Epithelial cell of proximal tubule (primary cell): ENCODE measurements at places on chromosomes 5 and 9.

DNA sequence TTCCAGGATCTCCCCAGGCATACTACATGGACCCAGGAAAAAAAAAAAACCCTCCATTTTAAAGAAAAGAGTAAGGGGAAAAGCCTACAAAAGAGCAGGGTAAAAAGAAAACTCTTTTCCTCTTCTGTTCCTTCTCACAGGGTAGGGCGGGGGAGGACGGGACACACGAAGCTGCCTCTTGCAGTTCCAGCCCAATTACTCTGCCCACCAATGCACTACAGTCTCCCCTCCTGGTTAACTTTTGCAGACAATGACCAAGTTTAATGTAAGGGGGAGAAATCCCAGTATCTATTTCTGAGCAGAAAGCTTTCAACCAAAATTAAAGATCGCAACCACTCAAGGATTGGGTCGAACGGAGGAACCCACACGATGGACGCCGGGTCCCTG, 1.3 kb downstream of the BRD3 start:
- no peak for DNase-seq

DNA sequence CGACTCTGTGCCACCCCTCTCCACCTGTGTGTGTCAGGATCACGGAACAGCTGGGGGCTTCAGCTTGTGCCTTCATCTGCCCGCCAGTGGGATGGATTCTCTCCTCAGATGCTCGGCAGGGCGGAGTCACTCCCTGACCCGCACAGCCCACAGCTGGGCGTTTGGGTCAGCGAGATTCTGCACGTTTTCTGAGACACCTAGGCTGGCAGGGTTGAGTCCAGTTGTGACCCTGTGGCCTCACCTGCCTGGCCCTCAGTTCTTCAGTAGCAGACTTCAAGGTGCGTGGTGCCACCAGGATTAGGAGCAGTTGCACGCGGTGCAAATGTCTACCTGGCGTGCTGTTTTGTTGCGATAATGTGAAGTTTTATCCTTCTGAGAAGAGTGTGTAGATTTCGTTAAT, 5.0 kb downstream of the NDUFS6 start:
- DNase-seq, result no peak

DNA sequence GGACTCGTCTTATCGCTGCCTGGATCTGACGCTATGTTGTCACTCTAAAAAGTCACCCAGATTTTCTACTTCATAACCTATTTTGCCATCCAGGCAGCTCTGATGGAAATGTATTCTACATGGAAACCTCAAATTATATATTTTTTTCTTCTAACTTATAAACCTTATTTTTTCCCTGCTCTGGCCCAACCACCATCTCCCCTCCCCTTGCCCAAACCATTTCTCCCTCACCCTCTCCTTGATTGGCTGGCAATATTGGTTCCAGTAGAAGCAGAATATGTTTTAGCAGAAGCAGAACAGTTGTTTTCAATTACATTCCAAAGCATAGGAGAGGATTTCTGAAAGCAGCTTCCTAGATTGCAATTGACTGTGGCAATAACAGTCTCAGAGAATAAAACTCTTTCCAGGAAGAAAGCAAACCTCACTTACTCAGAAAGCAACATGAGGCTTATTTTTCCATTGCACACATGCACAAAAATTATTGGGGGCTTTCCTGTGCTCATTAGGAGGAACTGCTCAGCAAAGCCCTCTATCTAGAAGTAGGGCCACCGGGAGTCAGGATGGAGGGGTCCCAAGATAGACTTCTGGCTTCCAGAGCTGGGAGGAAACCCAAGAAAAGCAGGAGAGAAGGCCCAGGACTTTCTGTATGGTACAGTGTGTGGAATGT, 191.8 kb downstream of the ESM1 start:
- no peak for DNase-seq

GRCh38 chr5:62354028-62354874, 48.2 kb downstream of the KIF2A start:
- peak; percentile 19 for DNase-seq

- no peak for DNase-seq
Measured at GRCh38 chr5:98997000-98997399, 68.2 kb upstream of the CHD1 start.

- peak; percentile 47 for DNase-seq
Measured at GRCh38 chr5:14267991-14268708, 125.0 kb downstream of the TRIO start.

GRCh38 chr9:70534471-70534870, 120.0 kb upstream of the KLF9 start:
- DNase-seq, result no peak

DNA sequence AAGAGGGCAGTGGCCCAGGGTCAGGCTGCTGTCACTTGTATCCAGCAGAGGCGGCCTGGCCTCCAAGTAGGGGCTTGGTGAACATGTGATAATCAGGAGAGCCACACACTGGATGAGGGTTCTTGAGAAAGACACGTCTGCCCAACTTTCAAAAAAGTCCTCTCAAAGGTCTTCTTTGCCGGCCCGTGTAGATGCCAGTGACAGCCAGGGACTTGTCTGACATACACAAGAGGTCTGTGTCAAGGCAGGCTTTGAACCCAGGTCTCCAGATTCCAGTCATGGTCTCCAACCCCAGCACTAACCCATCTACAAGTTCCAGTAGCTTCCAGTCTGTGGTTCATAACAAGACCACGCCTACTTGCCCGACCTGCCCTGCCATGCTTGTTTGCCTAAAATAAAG, 7.9 kb upstream of the AMBP start:
- DNase-seq, result no peak

GRCh38 chr5:131377785-131378325, 114.0 kb downstream of the CDC42SE2 start:
- no peak for DNase-seq

DNA sequence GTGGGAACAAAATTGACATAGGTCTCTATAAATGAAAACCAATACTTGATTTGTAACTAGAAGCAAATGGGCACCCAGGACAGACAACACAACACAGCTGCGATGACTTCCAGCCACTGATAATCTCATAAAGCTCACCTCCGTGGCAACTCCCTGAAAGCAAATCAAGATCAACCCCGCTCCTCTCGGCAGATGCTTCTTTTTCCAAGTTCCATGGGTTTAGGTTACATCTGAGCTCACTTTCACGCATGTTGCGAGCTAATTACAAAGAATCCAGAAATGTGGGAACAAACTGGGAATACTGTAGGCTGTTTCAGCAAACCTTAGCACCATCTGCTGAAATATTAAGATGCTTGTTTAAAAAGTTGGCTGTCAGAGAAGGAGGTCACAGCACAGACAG, 153.9 kb downstream of the ELAVL2 start:
- DNase-seq, result no peak

GRCh38 chr5:36298552-36298951, 3.1 kb downstream of the RANBP3L start:
- DNase-seq, result no peak

- no peak for DNase-seq
Measured at GRCh38 chr9:99873531-99873930, 32.9 kb upstream of the STX17 start.

DNA sequence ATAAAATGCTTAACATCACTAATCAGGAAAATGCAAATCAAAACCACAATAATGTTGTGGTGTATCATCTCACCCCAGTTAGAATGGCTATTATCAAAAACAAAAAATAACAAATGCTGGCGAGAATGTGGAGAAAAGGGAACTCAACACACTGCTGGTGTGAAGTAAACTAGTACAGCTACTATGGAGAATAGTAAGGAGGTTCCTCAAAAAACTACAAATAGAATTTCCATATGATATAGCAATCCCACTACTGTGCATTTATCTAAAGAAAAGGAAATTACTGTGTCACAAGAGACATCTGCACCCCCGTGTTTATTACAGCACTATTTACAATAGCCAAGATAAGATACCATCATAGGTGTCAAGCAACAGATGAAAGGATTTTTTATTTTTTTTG, 214.5 kb upstream of the RASA1 start:
- DNase-seq, result no peak

GRCh38 chr9:78026416-78026815, 5.2 kb downstream of the GNAQ start:
- peak; percentile 80 for DNase-seq

- no peak for DNase-seq
Measured at GRCh38 chr5:107099506-107099905, 571.2 kb downstream of the EFNA5 start.

- DNase-seq, result no peak
Measured at GRCh38 chr5:132657676-132658380, at the start of gene IL13. TSS of gene IL13 (plus strand) at chr5:132658173. CDS start at chr5:132658187, 14 bp downstream.

GRCh38 chr5:113269023-113269997, 165.5 kb downstream of the TSSK1B start:
- DNase-seq, result no peak

- peak; percentile 45 for DNase-seq
Measured at GRCh38 chr5:17190242-17190778, 27.1 kb upstream of the BASP1 start.

- no peak for DNase-seq
Measured at GRCh38 chr5:7420510-7421280, 24.8 kb downstream of the ADCY2 start.

DNA sequence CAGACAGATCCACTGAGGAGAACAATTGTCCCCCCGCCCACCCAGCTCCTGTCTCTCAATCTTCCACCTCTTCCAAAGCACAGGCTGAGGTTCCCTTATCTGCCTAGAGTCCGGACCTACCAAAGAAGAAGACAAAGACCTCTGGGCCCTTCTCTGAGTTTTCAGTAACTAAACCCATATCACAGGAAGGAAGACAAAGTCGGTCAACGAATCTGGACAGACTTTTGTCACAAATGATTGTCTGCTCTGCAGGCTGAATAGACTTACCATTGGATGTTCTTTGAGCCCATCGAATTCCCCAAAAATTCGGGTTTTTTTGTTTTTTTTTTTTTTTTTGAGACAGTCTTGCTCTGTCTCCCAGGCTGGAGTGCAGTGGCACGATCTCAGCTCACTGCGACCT, 58.0 kb downstream of the C9orf50 start:
- no peak for DNase-seq

- DNase-seq, result no peak
Measured at GRCh38 chr5:69019668-69020375, 74.0 kb upstream of the SLC30A5 start.

DNA sequence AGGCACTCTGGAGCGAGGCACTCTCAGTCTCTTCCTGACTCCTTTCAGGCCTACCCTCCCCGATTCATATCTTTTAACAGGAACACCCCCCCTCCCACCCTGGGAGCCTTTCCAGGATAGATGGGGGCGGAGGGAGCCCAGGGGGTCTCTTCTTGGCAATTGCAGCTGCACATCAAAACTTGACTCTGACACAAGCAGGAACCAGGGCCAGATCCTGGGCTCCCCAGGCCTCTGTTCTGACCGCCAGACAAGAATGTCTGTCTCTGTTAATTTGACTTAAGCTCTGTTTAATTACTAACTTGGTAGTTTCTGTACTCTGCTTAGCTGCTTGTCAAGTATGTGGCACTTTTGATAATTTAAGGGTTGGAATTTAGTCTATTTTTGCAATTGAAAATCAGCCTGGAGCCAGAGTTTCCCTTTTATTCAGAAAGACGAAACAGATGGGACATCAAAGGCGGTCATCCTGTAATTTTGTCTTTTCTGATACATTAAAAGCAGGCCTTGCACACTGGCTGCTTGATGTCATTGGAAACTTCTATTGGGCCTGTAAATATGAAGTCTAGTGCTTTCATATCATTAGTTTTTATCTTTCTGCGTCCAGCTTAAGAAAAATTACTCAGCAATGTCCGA, 43.3 kb downstream of the ACTL7B start:
- no peak for DNase-seq

DNA sequence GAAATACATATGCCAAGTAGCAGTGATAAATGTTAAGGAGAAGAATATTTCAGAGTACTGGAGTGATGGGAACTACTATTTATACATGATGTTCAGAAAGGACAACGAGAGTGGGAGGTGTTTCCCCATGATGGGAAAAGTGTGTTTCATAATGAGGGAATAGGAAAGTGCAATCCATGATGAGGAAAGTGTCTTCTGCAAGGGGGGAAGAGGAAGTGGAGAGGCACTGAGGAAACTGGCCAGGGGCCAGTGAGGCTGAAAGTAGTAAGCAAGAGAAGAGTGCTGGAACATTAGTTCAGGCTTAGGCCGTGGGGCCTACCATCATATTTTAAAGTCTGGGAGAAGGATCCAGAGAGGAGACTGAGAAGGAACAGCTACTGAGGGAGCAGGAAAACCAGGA, 327.2 kb downstream of the SLF1 start:
- DNase-seq, result no peak

- DNase-seq, result no peak
Measured at GRCh38 chr5:169751490-169751889, 114.4 kb downstream of the DOCK2 start.

DNA sequence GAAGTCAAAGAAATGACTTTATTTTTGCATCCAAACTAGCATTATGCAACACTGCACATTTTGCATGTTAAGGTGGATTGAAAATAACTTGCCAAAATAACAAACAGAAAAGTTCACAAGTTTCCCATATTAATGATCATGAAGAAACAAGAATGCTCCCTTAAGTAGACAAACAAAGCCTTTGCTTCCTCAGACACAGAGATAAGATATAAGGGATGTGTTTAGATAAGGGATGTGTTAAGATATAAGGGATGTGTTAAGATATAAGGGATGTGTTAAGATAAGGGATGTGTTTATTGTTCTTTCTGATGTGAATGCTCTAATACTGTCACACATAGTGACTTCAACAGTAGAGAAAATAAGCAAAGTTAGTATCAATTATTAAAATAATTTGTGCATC, 174.8 kb downstream of the GABRG2 start:
- no peak for DNase-seq

DNA sequence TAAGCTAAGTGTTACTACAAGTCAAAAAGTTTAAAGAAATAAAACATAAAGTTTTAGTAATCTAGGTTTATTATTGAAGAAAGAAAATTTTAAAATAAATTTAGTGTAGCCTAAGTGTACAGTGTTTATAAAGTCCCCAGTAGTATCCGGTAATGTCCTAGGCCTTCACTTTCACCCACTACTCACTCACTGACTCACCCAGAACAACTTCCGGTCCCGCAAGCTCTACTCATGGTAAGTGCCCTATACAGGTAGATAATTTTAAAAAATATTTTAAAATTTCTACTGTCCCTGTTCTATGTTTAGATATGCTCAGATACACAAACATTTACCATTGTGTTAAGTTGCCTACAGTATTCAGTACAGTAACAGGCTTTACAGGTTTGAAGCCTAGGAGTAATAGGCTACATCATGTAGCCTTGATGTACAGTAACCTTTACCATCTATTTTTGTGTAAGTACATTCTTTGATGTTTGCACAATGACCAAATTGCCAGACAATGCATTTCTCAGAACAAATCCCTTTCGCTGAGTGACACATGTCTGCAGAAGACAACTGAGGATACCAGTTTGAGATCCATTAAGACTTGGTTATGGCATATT, 253.6 kb downstream of the TRIM32 start:
- DNase-seq, result no peak

- no peak for DNase-seq
Measured at GRCh38 chr5:131396015-131396414, 132.2 kb downstream of the CDC42SE2 start.

GRCh38 chr9:11352612-11353011, 739.8 kb upstream of the PTPRD start:
- no peak for DNase-seq

- no peak for DNase-seq
Measured at GRCh38 chr9:84711936-84712335, 42.4 kb downstream of the NTRK2 start.

DNA sequence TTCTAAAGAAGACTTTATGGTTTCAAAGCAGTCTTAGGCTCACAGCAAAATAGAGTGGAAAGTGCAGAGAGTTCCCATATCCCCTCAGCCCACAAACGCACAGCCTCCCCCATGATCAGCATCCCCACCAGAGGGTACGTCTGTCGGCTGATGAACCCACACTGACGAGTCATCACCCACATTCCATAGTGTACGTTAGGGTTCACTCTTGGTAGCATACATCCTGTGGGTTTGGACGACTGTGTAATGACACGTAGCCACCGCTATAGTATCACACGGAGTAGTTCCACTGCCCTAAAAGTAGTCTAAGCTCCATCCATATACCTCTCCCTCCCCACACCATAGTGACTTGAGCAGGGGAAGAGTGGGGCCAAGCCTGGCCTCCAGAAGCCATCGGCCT, 135.7 kb upstream of the PHYKPL start:
- no peak for DNase-seq
